ENCODE measurements at places on chromosomes 13 and 19.

- DNase-seq = no peak
Observed at GRCh38 chr13:90594681-90595080, 752.8 kb upstream of the MIR17HG start.

- no peak for DNase-seq
Observed at GRCh38 chr19:1873524-1874473, 10.4 kb upstream of the KLF16 start.

GRCh38 chr13:45781553-45782326, 69.8 kb downstream of the SIAH3 start:
- DNase-seq = no peak

- DNase-seq = no peak
Observed at GRCh38 chr19:43315851-43316250, 37.6 kb upstream of the CD177 start.

DNA sequence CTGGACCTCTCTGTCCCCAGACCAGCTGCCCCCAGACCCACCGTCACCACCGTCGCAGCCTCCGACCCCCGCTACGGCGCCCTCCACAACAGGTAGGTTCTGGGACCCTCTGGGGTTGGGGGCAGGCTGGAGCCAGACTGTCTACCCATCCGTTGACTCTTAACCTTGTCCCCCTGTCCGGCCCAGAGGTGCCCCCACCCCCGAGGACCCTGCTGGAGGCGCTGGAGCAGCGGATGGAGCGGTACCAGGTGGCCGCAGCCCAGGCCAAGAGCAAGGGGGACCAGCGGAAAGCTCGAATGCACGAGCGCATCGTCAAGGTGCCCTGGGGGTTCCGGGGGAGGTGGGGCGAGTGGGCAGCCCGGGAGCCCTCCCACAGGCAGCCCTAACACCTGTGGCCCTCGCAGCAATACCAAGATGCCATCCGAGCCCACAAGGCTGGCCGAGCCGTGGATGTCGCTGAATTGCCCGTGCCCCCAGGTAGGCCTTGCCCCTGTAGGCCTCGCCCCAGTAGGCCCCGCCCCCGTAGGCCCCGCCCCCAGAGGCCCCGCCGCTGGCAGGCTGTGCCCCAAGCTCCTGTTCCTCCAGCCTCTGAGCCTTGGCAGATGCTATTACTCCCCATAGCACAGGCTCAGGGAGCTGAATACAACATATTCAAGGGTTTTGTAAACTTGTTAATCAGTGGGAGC, 12.9 kb downstream of the CC2D1A start:
- no peak for DNase-seq

GRCh38 chr13:46297361-46297811, 85.7 kb downstream of the LRRC63 start:
- DNase-seq = no peak

DNA sequence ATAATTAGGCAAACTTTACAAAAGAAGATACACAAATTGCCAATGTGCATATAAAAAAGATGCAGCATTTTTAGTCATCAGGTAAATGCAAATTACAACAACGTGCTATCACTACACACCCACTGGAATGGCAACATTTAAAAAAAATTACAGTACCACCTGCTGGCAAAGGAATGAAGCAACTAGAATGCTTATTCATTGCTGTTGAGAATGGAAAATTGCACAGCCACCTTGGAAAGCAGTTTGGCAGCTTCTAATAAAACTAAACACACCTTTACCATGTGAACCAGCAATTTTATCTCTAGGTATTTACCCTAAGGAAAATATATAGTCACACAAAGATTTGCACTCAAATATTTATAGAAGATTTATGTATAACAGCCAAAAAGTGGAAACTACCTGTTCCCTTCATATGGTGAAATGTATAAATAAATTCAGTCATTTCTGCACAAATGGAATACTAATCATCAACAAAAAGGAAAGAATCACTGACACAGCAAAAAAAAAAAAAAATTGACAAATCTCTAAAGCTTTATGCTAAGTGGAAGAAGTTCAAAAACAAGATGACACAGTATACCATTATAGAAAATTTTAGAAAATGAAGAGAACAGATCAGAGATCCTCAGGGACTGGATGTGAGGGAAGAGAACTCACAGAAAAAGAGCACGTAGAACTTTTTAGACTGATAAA, 30.3 kb downstream of the OXGR1 start:
- no peak for DNase-seq

DNA sequence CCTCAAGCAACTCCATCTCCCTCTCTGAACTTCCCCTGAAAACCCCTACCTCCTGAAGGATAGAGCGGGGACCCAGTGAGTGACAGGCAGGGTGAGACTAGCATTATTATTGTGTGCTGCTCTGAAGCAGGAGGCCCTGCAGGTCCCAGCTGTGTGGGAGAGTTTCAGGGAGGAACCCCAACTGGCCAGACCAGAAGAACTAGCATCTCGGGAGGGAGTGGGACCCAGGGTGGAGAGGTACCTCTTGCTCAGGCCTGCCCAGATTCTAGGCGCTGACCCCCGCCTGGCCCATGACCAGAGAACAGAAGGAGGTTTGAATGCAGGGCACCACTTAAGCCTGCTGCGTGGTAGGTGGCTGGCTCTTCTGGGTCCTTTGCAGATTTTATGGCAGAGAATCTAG, 5.7 kb upstream of the LYPD3 start:
- DNase-seq = no peak

- no peak for DNase-seq
Observed at GRCh38 chr19:28706693-28707092, 506.3 kb downstream of the UQCRFS1 start.

- DNase-seq = no peak
Observed at GRCh38 chr13:57823704-57824103, 192.2 kb downstream of the PCDH17 start.

DNA sequence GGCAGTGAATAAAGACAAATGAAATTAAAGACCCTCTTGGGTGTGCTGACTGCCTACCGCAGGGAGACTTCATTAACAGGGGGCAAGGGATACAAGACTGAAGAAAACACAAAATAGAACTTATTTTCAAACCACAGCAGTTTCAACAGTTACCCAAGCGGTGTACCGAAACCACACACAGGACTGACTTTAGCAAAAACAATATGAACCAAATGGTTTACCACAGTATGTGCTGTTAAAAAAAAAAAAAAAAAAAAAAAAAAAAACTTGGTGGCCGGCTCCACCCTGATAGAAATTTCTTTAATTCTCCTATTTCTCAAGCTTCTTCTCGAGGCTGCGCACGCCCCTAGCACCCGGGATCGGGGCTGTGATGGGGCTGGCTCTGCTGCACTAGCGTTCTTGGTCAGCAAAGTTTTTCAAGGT, 42.6 kb downstream of the KLF2 start:
- DNase-seq = no peak

GRCh38 chr13:101205408-101205807, 210.9 kb downstream of the NALCN start:
- no peak for DNase-seq

GRCh38 chr13:28402057-28402381, 92.9 kb downstream of the FLT1 start:
- DNase-seq = no peak

DNA sequence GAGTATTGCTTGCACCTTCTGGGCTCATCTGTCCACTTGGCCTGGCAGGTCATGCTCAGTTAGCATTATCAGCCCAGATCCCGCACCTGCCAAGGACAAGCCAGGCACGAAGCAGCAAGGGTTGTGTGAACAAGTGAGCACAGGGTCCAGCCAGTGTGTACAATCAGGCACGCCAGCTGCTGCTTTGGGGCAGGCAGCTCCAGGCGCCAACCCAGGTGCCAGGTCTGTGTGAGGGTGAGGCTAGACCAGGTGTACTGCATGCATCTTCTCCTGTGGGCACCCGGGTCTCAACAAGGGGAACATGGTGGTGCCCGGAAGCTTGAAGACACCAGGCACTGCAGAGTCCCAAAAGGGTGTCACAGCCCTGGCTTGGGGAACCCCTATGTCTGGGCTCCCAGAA, 1446.8 kb downstream of the PCDH9 start:
- no peak for DNase-seq

DNA sequence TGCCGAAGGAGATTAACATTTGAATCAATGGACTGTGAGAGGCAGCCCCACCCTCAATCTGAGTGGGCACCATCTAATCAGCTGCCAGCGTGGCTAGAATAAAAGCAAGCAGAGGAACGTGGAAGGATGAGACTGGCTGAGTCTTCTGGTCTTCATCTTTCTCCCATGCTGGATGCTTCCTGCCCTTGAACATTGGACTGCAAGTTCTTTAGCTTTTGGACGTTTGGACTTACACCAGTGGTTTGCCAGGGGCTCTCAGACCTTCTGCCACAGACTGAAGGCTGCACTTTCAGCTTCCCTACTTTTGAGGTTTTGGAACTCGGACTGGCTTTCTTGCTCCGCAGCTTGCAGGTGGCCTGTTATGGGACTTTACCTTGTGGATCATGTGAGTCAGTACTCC, 14.7 kb downstream of the NHLRC3 start:
- no peak for DNase-seq

- peak; percentile 84 for DNase-seq
Observed at GRCh38 chr19:2503521-2504109, 27.7 kb downstream of the GADD45B start.

DNA sequence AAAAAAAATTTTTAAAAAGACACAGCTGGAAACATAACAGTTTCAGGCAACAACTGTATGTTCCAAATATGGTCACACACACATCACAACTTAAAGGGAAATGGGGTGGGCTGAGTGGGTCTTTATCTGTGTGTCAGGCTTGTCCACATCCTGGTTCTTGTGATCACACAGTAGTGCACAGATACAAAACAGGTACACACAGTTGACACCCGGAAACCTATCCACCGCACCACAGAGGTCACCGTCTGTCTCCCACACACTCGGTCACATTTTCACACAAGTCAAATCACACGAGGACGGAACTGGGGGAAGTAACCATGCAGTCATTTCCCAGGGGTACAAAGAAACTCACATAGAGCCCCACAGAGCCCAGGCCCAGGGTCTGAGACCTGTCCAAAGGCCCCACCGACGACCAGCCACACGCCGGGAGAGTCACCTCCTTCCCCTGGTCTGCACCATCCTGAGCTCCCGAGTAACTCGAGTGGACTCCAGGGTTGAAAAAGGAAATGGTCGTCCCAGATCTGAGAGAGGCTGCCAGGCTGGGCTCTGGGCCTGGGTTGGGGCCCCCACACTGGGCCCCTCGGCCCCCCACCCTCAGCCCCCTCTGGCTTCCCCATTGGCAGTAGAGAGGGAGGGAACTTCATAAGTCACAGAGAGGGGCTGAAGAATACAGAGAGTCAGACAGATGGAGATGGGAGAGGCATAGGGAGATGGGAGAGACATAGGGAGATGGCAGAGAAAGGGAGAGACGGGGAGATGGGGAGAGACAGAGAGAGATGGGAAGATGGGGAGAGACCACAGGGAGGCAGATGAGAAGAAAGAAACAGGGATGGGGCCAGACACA, 1.3 kb upstream of the PPAN start:
- DNase-seq = peak; percentile 74

DNA sequence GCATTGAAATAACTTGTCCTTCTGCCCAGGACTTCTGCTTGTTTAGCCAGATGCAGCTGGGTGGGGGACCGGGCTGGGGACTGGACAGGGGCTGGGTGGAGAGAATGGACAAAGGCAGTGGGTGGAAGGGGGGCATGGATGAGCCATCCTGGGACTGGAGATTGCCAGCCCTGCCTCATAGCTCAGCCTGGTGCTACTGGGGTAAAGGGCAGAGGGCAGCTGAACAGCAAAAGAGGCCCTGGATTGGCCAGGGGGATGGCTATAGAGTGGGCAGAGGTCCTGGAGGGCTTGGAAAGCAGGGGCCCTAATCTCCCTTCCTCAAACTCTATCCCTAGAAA, 17.7 kb upstream of the PLAUR start:
- peak; percentile 18 for DNase-seq

GRCh38 chr13:34748596-34748995, 193.5 kb upstream of the NBEA start:
- no peak for DNase-seq

DNA sequence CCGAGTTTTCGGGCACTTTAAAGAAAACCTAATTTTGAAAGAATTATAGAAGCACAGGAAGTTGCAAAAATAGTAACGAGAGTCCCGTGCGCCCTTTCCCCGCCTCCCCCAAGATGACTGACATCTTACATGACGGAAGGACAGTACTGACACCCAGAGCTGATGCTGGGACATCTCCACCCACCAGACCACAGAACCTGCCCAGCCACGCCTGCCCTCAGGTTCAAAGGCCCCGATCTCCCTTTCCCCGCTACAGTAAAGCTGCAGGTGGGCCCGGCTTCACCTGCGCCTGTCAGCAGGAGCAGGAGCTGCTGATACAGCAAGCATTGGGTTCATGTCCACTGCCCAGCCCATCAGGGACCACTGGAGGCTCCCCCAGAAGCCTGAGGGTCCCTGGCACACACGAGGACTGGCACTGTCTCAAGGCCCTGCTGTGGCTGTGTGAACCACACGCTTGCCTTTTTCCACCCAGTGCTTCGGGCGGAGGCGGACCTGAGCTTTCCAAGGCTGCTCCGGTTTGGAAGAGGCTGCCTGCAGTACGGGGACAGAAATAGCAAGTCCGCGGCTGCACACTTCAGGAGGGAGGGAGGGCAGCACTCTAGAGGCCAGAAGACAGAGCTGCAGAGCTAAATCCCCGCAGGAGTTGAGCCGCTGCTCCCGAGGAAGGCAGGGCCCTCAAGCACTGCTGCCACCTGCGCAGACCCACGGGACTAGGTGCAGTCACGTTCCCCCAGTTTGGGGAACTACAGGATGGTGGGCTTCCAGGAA, 8.7 kb downstream of the MAP2K2 start:
- DNase-seq = peak; percentile 62

GRCh38 chr13:35712907-35713761, 236.6 kb upstream of the MAB21L1 start:
- no peak for DNase-seq

GRCh38 chr13:114324334-114324733, 10.0 kb downstream of the CHAMP1 start:
- no peak for DNase-seq

GRCh38 chr13:89567025-89567424, 1780.5 kb upstream of the MIR17HG start:
- DNase-seq = no peak

GRCh38 chr19:31232180-31232579, 117.1 kb downstream of the TSHZ3 start:
- DNase-seq = no peak

DNA sequence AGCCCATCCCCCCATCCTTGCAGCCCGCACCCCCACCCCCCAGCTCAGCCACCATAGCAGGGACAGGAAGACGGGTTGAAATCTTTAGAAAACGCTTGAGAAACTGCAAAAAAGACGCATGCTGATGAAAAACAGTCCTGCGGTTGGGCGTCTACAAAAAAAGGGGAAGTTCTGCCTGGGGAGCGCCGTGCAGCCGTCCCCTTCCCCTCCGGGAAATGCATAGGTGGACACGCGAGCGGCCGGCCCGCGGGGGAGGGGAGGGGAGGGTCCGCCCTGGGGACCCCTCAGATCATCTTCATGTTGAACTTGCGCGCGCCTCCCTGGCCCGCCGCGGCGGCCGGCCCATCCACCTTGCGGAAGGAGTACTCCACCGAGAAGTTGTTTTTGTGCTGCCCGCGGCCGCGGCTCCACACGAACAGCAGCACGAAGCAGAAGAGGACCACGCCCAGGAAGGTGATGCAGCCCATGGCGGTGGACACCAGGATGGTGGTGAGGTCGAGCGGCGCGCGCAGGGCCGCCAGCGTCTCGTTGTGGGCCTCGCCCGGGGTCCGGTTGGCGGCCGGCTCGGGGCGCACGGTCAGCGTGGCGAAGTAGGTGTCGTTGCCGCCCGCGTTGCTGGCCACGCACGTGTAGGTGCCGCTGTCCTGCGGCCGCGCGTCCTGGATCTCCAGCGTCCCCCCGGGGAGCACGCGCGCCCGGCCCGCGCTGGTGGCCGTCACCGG, 7.9 kb upstream of the PEAK3 start:
- DNase-seq = peak; percentile 82

- no peak for DNase-seq
Observed at GRCh38 chr19:16385821-16386220, 61.2 kb downstream of the KLF2 start.

- no peak for DNase-seq
Observed at GRCh38 chr13:50838031-50838430, 5.5 kb downstream of the DLEU7 start.

Data from inflammatory macrophage (primary cell).